ENCODE measurements at places on chromosomes 12 and 14. TPM values are rescaled to one million over a fixed set of nuclear protein-coding genes. Genes with fewer than 3 reads are reported as not detected.

Gene CACNA1C
- total RNA-seq: not detected

Gene SH2B3
- total RNA-seq: 66.9 TPM

Gene P2RX2
- total RNA-seq: not detected

Gene NRL
- total RNA-seq: 0.56 TPM

Gene C14orf132
- 2.6 TPM for total RNA-seq

Gene LTB4R
- total RNA-seq: 1.9 TPM

Measured in pulmonary artery endothelial cell (primary cell).